ENCODE measurements at places on chromosomes 6 and 20. TPM values are rescaled to one million over a fixed set of nuclear protein-coding genes. Genes with fewer than 3 reads are reported as not detected.

PRRT1 gene
- 2.7 TPM for polyA plus RNA-seq

LRRN4 gene
- polyA plus RNA-seq: 12.2 TPM

RAMACL gene
- polyA plus RNA-seq: 0.40 TPM

GLO1 gene
- 165 TPM for polyA plus RNA-seq

BPI gene
- polyA plus RNA-seq: 0.32 TPM

ANKEF1 gene
- polyA plus RNA-seq: 8.9 TPM

DNA sequence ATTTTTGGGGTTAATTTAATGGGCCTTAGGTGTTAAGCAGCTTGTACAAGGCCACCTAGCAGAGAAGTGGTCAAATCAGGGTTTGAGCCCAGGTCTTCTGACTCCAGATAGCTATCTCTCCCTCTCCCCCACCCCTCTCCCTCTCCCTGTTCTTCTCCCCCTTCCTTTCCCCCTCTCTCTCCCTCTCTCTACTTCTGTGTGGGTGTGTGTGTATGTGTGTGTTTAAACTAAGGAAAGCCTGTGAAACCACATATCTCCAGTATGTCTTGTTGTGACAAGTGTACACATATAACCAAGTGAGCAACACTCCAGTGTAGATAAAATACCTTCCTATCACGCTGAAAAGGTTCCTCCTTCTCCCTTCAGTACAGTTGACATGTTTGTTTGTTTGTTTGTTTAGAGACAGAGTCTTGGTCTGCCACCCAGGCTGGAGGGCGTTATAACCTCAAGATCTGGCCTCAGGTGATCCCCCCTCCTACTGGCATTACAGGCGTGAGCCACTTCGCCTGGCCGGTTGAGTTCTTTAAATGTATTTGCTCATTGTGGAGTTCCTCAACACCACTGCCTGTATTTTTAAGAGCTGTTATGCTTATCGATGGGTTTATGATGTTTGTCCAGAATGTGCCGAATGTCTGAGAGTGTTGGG, 140.4 kb downstream of the JARID2 start:
- no peak for DNase-seq

DNA sequence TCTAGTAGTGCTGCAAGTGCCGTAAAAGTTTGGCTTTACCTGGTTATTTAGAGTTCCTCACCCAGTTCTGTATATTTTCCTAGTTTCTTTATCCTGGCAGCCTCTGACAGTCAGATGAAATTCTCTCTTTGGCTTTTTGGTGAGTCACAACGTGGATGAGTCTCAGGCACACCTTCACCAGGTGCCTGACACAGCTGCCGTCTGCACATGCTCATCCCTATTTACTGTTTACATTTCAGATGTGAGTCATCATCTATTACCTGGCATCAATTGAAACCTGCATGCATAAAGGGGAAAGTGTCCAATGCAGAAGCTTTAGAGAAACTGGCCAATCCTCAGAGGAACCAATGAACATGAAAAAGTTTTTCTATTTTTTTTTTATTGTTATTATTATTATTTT, 33.3 kb upstream of the ADGRF4 start:
- DNase-seq: no peak

DNA sequence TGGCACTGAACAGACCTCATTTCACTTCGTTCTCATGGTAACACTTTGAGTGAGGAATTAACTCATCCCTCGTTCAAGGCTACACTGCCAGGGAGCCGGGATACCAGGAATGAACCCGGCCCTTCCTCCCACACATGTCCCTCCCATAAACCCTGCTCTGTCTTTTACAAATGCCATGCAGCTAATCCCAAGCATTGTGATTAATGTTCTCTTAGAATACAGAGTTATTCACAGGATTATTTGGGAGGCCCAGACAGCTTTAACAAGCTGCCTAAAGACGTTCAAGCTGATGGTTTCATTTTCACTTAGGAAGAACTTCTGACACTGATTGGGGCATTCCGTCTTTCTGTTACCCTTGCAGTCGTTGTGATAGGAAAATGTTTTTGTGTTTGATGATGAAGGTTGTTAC, 42.5 kb upstream of the CD83 start:
- peak; percentile 50 for DNase-seq

- DNase-seq: no peak
Measured at GRCh38 chr6:83051377-83052172, 14.1 kb downstream of the UBE3D start.

DNA sequence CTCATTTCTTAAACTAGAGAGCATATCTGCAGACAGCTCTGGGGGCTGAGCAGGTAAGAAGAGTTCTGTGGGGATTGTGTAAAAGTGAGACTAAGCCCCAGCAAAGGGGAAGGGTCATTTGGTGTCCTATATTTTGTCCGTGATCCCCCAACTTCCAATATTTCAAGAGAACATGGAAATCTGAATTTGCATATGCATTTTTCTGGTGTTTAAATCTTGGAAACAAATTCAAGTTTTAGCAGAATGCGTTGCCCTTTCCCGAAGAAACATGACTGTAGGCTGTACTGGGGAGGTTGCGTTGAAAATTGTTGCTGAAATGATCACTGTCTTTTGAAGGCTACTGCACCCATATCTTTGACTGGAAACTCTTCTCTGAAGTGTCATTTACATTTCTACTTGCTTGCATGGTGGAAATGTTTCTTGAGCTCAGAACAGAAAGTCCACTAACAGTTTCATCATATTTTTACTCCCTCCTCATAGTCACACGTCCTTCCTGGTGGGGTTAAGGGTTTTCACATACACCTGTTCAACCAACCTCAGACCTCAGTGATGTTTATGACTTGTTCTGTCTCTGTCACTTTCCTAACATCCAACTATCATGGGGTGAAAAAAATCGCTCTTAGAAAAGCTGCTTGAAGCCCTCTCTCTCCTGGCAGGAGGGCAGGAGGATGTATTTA, 140.3 kb downstream of the BCAS1 start:
- no peak for DNase-seq

DNA sequence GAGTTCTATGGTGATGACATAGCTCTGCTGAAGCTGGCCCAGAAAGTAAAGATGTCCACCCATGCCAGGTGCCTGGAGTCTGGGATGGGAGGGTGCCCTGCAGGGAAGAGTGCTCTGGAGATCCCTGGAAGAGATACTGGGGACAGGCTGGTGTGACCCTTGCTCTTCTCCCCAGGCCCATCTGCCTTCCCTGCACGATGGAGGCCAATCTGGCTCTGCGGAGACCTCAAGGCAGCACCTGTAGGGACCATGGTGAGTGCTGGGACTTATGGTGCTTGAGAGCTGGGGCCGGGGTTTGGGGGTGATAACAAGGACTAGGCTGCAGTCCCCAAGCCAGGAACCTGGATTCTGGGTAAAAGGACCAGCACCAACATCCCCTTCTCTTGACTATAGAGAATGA, 2.2 kb upstream of the CFB start:
- DNase-seq: no peak

- DNase-seq: no peak
Measured at GRCh38 chr6:50585441-50586330, 127.6 kb upstream of the TFAP2D start.

- DNase-seq: no peak
Measured at GRCh38 chr20:46349742-46350056, 41.4 kb upstream of the CDH22 start.

DNA sequence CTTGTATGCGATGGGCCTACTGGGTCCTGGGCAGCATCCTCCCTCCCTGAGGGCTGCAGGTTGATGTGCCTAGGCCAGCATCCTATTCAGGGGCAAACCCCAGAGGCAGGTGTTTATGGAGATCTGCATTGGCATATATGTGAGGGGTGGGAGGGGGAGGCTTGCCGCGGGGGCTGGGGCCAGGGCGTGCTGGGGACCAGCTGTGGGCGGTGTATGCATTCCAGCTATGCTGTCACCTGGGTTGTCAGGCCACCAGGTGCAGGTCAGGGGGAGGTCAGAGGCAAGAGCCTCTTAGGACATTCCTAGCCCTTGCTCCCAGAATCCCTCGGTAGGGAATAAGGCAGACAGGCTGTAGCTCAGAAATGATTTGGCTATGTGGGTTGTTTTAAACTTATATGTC, 11.9 kb downstream of the FOXA2 start:
- no peak for DNase-seq

- DNase-seq: no peak
Measured at GRCh38 chr6:78561015-78561414, 306.3 kb upstream of the IRAK1BP1 start.

DNA sequence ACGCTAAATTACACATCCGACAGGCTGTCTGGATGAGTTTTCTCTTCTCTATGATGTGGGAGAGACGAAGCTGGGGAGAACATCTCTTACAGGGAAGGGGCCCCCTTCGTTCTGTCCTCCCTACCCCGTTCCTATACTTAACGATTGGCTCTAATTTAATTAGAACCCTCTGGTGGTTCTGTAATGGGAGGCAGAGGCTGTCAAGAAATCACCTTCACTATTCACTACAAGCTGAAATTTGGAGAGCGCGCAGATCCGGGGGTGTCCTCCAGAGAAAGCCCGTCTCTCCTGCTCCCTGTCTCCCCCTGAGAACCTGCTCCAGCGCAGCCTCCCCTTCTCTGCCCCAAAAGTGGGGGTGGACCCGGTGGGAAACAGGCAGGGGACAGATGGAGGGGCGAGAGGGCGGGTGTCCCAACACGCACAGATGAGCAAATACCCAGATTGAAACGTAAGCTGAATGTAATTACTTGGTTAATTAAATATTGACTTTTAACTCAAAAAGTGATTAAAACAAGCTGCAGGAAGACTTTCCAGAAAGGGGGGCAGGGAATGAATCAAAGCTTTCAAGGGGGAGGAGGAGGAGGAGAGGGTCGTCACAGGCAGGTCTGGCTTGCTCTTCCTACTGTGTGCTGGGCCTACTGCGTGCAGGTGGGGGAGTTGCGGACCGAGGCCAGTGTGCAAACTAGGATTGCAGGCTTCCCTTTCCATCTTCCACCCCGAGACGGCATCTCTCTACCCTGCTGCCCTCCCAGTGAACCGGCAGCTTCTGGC, 1.3 kb downstream of the SULF2 start:
- DNase-seq: no peak

DNA sequence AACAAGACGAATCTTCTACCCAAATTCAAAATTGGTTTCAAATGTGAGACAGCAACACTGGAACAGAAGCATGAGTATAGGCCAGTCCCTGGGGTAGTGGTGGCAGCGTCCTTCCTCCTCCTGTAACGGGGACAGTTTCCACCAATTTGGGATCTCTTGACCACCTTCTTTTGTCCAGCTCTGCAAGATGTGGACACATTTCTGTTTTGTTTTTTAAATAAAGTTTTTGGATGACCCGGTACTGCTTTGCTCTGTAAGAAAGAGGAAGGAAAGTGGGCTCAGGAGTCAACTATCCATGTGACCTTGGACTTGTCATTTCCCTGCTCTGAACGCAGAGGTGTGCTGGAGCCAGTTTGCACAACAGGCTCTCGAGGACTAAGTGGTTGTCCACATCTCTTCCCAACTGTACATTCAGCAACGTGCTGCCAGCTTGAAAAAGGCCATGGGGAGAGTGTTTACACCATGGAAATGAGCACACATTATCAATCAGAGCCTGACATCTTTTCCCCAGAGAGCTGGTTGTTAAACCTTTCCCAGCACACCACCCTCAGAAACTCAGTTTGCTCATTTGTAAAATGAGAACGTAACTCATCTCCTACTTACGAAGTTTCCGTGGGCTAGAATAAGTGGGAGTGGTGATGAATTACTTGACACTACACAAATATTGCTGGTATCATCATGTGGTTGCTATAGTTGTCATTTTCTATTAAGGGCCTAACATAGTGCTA, 66.5 kb downstream of the ADTRP start:
- no peak for DNase-seq

- no peak for DNase-seq
Measured at GRCh38 chr6:27507041-27507956, 34.4 kb upstream of the ZNF184 start.

DNA sequence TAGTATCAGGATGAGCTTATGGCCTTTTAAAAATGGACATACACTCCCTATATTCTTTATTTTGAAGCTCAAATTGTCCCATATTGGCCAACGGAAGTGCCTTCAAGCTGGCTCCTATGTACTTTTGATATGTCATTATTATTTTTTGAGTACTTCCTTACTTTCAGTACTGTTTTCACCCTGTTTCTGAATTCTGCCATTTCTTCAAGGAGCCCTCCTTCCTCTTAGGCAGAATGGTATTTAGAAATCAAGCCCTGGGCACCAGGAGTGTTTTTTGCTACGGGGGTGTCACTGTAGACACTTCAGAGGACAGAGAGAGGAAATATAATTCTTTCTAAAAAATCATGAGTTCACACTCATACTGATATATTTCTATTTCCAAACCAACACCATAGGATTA, 5.5 kb upstream of the MYLK4 start:
- no peak for DNase-seq

DNA sequence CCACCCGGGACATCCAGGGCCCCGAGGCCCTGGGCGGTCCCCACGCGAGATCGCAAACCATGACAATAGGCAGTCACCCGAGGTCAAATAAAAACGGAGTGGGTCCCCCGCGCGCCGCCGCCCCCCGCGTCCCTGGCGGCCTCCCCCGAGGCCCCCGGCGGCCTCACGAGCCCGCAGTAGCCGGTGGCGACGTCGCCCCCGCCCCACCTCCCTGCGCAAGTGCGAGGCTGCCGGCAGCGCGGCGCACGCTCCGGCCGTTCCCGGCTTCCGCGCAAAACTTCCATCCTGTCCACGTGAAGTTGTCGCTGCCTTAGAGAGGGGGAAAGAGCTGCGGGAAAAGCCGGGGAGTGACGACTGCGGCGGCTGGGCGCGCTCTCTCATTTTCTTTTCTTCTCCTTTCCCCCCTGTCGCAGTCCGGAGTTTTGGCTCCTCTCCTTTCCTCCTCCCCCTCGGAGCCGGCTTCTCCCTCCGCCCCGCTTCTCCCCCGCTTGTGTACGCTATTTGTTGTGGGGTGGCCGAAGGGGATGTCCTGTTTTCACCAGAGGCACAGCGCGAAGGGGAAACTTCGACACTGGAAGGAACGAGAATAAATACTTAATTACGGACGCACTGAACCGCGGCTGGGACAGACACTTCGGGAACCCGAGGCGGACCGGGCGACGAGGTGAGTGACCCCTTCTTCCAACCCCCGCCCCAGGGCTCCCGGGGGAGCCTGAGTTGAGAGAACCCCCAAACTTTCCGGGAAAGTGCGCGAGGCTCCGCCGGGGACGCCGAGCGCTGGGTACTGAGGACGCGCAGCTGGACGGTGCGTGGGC, at the start of gene EYA4:
Gene EYA4 (plus strand): TSS at position 272 of the 815 bp plus-strand sequence. CDS start 33,424 bp downstream, outside the sequence.
- peak; percentile 53 for DNase-seq

DNA sequence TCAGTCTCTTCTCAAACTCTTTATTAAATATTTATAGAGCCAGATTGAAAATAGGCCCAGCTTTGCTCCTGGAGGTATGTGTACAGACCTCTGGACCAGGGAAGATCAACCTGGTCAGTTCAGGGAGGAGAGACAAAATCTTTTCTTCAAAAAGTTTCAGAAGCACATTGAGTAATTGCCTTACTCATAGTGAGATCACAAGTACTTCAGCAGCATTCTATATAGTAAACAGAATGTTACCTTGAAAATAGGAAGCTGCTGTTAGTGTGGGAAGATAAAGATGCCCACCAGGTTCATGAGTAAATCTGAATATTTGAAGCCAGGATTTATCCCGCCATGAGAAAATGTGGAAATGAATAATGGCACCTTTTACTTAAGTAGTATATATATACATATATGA, 665.9 kb upstream of the CITED2 start:
- no peak for DNase-seq

Data from left kidney (tissue), 8 donors.